ENCODE measurements at places on chromosomes 13 and 19. TPM values are rescaled to one million over a fixed set of nuclear protein-coding genes. Genes with fewer than 3 reads are reported as not detected.

GRCh38 chr13:27266917-27267316 lies 3.7 kb upstream of the RASL11A start:
- peaks cover 5% of the 10 kb centered on the region for H3K36me3 ChIP-seq
- DNase-seq = no peak
- H3K4me3 ChIP-seq = no peak overlapping the region
- no peaks in the 10 kb centered on the region for H3K27me3 ChIP-seq

- H3K27me3 ChIP-seq = no peaks in the 10 kb centered on the region
- H3K4me3 ChIP-seq = no peak overlapping the region
- no peaks in the 10 kb centered on the region for H3K36me3 ChIP-seq
These were observed 28.2 kb downstream of the FCGBP start for GRCh38 chr19:39906283-39906682.

DNA sequence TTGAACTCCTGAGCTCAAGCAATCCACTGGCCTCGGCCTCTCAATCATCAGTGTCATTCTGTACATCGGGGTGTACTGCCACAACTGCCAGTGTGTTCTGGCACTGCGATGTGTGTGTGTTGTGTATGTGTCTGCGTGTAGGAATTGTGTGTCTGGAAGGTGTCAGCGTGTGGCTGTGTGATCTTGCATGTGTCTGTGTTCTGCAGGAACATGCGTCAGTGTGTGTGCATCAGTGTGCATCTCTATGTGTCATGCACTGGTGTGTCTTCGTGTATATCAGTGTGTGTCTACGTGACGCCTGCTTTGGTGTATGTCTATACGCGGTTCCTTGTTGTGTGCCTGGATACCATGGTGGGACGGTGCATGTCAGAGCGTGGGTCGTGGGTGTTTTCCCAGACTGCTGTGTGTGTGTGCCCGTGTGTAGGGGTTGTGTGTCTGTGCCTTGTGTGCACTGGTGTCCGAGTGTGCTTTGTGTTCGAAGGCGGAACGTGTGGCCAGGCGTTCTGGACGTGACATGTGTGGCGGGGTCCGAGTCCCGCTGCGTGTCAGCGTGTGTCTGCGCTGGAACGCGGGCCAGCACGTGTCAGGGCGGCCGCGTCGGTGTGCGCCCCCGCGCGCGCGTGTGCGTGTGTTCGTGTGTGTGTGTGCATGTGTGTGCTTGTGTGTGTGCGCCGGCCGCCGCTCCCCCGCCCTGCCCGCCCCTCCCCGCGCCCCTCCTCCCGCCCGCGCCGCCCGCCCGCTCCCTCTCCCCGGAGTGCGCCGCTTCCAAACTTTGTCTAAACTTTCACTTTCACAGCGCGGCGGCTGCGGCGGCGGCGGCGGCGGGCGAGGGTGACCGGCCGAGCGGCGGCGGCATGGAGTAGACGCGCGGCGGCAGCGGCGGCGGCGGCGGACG lies at the start of gene NFIX:
NFIX (plus strand) TSS at position 775 of the 895 bp plus-strand sequence. CDS start 363 bp downstream, outside the sequence.
- H3K4me1 ChIP-seq = peaks cover 28% of the 10 kb centered on the region
- H3K4me3 ChIP-seq = peak within 1 kb of the TSS; percentile 75
- H3K27ac ChIP-seq = peak within 1 kb of the TSS; percentile 92
- no peak for DNase-seq

- H3K36me3 ChIP-seq = peaks cover 84% of the 10 kb centered on the region
- no peak for DNase-seq
- no peak overlapping the region for H3K4me3 ChIP-seq
- H3K27ac ChIP-seq = no peak overlapping the region
- no peaks in the 10 kb centered on the region for H3K27me3 ChIP-seq
These were observed 7.3 kb upstream of the INAFM1 start for GRCh38 chr19:47267350-47267759.

Gene KLF1
- not detected for total RNA-seq

Gene ZNF574
- 8.1 TPM for total RNA-seq

All from right atrium auricular region (tissue), 2 donors.